ENCODE measurements at places on chromosomes 6 and 20.

DNA sequence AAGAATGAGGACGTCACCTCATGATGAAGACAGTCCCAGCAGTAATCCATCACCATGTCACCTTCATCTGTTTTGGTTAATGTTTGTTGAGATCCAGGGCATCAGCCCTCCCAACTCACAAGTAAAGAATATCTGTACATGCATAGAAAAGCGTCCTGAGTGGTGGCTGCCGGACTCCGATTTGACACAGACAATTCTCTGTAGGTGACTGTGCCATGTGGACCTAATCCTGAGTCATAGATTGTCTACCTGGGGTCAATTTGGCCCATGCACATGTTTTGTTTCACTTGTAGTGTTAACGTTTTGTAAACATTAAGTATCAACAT is 168.4 kb upstream of the UST start:
- DNase-seq: no peak

DNA sequence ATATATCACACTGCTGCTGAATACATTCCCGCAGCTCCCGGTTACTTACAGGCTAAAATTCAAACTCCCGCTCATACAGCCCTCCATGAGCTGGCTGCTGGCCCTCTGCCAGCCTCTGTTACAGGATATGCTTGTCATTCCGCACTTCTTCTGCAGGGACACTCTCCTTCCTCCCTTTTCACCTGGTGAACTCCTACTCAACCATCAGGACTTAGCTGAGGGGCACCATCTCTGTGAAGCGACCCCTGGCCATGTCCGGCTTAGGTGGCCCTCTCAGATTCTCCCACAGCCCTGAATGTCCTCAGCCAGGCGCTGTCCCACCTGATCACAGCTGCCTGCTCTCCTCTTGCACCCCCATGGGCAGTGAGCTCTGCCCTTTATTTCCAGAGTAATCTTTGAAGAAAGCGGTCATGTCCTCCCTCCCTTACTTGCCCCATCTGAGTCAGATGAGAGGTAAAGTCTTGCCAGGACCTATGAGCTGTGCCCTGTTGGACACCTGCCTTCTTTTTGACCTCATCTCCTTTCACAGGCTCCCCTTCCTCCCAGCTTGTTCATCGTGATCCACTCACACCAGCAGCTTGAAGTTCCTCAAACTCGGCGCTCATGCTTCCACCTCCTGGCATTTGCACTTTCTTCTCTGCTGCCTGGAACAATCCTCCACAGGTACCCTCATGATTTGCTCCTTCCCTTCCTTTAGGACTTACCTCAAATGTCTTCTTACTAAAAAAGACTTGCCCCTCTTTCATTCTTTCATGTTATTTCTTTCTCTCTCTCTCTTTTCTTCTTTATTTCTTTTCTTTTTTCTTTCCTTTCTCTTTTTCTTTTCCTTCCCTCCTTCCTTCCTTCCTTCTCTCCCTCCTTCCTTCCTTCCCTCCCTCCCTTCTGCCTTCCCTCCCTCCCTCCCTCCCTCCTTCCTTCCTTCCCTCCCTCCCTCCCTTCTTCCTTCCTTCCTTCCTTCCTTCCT is 5.6 kb downstream of the CYP24A1 start:
- DNase-seq: peak; percentile 15

GRCh38 chr6:90982581-90982980 is 395.7 kb upstream of the MAP3K7 start:
- DNase-seq: no peak

DNA sequence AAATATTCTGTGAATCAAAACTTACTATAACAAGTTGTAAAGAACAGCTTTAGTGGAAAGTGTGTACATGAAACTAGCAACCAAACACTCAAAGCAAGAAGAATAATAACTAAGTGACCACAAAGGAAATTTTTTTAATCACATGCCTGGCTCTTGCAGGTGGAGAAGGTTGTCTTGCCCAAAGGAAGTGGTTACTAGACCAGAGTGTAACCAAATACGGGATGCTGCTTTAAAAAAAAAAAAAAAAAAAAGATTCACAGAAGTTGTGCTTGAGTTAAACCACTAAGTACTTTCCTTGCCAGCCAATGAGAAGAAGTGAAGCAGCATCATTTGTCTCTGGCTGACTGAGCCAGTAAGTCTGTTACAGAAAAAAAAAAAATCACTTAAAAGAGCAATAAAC is 19.1 kb upstream of the HLA-DQB1 start:
- DNase-seq: no peak

- no peak for DNase-seq
Observed at GRCh38 chr6:104607501-104607900, 252.2 kb downstream of the HACE1 start.

DNA sequence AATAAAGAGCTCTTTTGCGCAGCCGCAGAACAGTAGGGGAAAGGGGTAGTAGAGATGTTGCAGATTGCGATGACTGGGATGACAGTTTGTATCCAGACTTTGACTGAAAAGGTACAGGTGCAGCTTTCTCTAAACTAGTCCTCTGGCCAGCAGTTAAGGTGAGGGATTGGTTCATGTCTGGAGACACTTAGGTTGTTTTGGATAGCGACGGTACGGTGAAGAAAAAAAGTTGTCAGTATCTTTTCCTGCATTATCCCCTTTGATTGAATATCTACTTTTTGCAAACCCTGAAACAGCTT is 537 bp downstream of the PRR3 start:
- no peak for DNase-seq

GRCh38 chr6:16481697-16482399 is 243.5 kb downstream of the GMPR start:
- DNase-seq: no peak

GRCh38 chr6:168852376-168852884 is 401.2 kb downstream of the THBS2 start:
- no peak for DNase-seq

GRCh38 chr6:139189665-139190064 is 54.8 kb downstream of the HECA start:
- DNase-seq: no peak

- no peak for DNase-seq
Observed at GRCh38 chr6:104943781-104944180, 13.1 kb upstream of the LIN28B start.

DNA sequence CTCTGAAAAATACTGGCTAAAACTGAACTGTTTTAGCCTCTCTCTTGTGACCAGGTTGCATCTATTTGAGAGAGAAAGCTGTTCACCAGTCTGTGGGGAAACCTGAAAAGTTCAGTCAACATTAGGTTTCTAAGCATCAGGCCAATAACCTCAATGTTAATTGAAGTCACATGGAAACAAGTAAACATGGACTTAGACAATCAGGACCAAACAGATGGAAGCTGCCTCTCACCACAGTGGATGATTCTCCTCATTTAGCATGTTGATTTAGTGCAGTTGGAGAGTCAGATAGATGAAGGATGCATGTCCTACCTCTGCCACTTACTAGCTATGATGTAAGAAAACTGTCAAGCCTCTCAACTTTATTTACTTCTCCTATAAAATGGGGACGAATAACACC is 18.2 kb downstream of the SCGN start:
- DNase-seq: no peak

DNA sequence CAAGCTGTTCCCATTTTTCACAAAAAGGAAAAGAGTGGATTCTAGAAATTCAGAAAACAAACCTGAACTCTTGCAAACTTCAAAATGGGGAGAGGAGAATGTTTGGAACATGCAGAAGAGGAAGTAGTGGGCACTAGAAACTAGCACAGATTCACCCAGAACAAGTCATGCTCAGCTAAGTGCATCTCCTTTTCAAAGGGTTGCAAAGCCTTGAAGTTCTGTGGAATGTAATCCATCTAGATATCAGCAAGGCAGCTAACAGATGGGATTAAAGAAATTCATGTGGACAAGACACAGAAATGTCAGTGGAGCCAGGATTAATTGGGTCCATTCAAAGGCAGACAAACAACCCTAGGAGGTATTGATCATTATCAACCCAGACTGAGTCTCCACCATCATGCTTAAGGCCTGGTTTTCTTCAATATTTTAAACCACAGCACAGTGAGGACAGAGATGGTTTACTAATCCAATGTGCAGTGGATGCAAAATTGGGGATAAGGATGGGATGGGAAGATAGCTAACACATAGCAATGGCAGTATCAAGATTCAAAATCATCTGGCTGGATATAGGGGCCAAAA is 31.3 kb downstream of the KCNK5 start:
- DNase-seq: no peak

GRCh38 chr6:46526607-46527006 is 35.4 kb upstream of the RCAN2 start:
- DNase-seq: no peak

GRCh38 chr6:166472636-166473035 is 89.9 kb upstream of the MPC1 start:
- DNase-seq: no peak
